ENCODE measurements at places on chromosomes 5 and 9.

GRCh38 chr5:15737036-15737821 is 237.2 kb downstream of the FBXL7 start:
- DNase-seq, result no peak

DNA sequence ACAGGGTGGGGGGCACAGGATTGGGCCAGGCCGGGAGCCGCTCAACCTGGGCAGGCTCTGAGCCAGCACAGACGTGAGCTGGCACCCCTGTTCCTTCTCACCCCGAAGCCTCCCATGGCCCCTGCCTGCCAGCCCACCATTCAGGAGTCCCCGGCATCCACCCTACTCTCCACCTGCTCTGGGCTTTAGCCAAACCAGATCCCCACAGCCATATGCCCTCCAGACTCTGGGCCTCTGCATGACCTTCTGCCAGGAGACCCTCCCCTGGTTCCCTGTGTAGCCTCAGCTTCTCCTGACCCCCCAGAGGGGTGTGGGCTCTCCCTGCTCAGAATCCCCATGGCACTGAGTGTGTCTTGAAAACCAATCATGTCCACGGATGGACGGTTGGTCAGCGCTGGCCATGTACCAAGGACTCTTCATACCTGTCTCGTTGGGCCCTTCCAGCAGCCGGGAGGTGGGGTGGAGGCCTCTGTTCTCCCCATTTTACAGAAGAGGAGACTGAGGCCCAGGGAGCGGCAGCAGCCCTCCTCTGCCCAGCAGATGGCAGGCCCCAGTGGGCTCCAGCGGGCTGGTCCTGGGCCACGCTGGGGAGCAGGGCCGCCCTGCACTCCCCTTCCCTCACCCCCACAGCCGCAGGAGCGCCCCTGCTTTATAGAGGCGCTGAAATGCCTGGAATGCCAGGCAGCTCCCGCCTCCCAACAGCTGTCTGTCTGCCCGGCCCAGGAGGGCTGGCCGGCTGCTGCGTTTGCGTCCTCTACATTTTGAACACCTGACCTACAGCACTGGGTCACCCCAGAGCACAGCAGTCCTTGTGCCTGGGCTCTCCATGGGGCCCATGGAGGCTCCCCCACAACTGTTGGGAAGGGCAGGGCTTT is 3.5 kb upstream of the MYMK start:
- no peak for DNase-seq

DNA sequence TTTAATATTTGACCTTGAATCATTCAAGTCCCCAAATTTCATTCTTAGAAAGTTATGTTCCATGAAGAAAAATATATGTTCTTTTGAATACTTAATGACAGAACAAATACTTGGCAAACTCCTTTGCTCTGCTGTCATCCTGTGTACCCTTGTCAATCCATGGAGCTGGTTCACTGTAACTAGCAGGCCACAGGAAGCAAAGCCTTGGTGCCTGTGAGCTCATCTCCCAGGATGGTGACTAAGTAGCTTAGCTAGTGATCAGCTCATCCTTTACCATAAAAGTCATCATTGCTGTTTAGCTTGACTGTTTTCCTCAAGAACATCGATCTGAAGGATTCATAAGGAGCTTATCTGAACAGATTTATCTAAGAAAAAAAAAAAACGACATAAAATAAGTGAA is 65.4 kb downstream of the WDR41 start:
- DNase-seq, result no peak

GRCh38 chr9:76987594-76988200 is 31.8 kb upstream of the FOXB2 start:
- peak; percentile 7 for DNase-seq

- no peak for DNase-seq
These were observed 76.8 kb downstream of the TTLL11 start for GRCh38 chr9:122016309-122016708.

GRCh38 chr9:133478851-133479711 is at the start of gene SLC2A6:
Gene SLC2A6, minus strand, starts transcription at chr9:133479099. Its CDS starts 40 bp downstream, at chr9:133479059.
- DNase-seq, result no peak

- no peak for DNase-seq
These were observed 199.6 kb upstream of the DAB2 start for GRCh38 chr5:39624268-39624886.

GRCh38 chr9:137459601-137460362 is 648 bp upstream of the NSMF start:
- no peak for DNase-seq

GRCh38 chr5:166369346-166369745 is 1922.1 kb upstream of the WWC1 start:
- DNase-seq, result no peak

DNA sequence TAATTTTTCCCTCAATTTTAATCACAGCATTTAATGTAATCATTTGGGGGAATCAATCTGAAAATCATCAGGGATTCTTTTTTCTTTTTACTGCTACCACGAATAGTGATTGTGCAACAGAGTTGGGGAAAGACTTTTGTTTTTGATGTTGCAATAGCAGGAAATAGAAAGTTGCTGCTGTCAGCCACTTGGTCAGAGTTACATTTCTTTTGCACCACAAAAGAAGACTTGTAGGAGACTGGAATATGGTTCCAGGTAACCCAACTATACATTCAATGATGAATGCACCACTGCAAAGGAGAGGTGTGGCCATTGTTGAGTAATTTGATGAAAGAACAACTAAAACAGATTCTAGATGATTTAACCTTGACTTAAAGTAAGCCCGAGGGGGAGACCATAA is 46.3 kb upstream of the PALM2AKAP2 start:
- no peak for DNase-seq

- DNase-seq, result no peak
These were observed 2.8 kb downstream of the CMBL start for GRCh38 chr5:10304932-10305331.

- peak; percentile 51 for DNase-seq
These were observed 43.8 kb downstream of the PRRC1 start for GRCh38 chr5:127561254-127561653.

DNA sequence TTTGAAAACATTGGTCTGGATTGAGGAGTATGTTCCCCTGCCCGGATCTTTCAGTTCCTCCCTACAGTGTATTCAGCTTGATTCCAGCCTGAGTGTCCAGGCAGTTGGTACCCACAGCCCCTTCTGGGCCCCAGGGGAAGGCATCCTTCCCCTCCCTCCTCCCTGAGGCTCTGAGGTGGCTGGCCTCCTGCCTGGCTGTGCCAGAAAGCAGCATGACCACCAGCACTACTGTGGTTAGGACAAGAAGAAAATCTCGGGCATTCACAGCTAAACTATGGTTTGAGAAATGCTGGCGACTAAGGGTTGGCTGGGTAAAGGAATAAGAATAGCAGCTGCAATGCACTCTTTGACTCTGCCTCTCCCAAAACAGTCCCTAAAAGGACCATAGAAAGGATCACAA is 84.6 kb upstream of the LIFR start:
- DNase-seq, result no peak

DNA sequence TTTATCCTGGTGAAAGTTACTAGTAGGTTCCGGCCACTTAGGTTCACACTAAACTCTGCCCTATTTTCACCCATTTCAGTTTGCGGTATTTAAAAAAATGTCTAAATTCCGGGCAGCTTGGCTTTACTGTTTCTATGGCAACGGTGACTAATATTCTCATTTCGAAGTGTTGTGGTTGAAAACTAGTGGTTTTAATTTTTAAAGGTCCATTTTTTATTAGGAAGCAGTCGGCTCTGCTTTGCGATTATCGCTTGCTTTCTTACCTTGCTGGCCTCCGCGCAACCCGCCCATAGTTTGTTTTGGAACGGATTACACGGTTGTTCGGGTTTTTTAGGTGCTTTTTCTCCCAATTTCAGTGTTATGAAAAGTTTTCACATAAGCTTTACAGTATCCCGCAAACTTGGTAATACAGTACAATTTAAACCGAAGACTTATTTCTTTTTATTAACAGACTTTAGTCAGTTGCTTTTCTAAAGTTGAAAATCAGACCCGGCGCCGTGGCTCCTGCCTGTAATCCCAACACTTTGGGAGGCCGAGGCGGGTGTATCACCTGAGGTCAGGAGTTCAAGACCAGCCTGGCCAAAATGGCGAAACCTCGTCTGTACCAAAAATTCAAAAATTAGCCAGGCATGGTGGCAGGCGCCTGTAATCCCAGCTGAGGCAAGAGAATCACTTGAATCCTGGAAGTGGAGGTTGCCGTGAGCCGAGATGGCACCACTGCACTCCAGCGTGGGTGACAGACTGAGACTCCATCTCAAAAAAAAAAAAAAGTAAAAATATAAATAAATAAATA is 1.6 kb downstream of the KDM4C start:
- DNase-seq, result no peak

DNA sequence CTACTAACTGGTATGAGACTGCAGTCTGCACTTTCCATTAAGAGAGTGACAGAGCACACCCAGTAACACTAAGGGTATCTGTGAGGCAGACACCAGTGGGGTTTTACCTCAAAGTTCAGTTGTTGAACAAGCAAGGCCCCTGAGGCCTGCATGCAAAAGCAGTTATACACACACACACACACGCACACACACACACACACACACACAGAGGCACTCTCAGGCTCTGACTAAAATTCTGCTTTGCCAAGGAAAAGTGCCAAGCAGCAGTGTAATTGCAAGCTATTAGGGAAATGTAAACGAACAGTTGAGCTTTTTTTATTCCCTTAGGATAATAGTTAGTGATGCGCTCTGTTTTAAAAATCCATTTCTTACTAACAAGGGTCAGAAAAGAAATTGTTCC is 377.1 kb downstream of the SPOCK1 start:
- DNase-seq, result no peak

- no peak for DNase-seq
These were observed 580.8 kb downstream of the BNC2 start for GRCh38 chr9:16289639-16290038.

DNA sequence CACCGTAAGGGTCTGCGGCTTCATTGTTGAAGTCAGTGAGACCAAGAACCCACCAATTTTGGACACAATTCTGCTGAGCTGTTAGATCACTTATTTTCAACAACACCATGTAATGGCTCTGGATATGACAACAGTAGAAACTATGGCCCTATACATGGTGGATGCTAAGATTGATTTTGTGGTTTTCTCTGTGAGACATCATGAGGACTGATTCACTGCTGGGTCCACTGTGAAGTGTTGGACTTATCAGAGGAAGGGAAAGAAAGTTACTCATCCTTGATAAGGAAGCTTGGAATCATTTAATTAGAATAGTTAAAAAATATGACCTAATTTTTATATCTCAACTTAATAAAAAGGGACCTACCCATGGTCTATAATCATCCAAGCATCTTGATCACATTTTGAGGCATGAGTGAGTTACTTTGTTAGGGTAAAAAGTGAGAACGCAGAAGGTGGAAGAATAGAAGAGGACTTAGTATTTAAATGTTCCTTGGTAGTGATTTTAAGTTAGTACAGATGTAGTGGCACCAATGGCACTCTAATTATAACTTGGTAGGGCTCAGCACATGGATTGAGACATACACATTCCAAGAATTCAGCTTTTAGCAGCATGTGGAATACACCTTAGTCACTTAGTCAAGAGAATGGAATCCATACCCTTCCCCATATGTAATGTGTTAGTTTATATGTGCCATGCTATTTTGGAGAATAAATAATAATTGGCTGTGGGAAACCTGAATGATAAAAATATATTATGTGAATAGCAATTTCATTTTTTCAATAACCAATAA is 123.5 kb upstream of the CD180 start:
- DNase-seq, result no peak

DNA sequence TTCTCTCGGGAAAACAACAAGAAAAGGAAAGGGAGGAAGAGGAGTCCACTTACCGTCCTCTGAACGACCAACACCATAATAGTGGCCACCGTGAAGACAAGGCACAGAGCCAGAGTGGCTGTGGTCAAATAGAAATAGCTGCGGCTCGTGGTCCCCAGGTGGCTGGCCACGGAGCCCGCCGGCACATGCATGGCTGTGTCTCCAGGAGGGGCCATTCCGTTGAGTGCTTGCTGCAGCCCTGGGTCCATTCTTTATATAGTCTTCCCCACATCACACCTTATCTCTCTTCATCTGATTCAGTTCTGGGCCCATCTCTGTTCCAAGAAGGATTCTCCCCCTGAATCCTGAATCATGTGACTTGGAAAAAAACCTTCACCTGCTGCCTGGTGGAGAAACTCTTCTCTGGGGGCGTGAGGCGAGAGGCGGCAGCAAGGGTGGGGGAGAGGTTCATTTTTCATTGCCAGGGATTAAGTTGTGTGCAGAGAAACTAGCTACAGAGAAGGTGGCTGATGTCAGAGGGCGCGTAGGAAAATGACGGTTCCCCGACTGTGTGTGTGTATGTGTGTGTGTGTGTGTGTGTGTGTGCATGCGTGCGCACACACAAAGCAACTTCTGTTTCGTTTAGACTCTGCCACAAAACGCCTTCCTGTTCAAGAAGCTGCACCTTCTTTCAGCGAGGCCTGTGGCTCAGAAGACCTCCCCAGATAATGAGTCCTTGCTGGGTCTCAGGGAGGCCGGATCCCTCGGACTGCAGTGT is at the start of gene TNFSF8:
TNFSF8 (minus strand) TSS at position 536 of the 757 bp plus-strand sequence; CDS start at position 248, 288 bp downstream.
- DNase-seq, result no peak

GRCh38 chr9:7536310-7536939 is 263.2 kb downstream of the DMAC1 start:
- no peak for DNase-seq

DNA sequence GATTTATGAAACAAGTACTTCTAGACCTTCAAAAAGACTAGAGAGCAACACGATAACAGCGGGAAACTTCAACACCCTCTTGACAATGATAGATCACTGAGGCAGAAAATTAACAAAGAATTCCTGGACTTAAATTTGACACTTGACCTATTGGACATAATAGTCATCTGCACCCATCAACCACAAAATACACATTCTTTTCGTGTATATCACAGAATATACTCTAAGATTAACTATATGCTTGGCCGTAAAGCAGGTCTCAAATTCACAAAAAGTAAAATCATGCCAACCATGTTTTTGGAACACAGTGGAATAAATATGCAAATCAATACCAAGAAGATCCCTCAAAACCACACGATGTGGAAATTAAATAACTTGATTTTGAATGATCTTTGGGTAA is 559.4 kb downstream of the DNAH5 start:
- no peak for DNase-seq

- no peak for DNase-seq
These were observed 57.1 kb upstream of the NMUR2 start for GRCh38 chr5:152462021-152462721.

GRCh38 chr5:158198636-158199035 is 339.7 kb upstream of the CLINT1 start:
- no peak for DNase-seq

DNA sequence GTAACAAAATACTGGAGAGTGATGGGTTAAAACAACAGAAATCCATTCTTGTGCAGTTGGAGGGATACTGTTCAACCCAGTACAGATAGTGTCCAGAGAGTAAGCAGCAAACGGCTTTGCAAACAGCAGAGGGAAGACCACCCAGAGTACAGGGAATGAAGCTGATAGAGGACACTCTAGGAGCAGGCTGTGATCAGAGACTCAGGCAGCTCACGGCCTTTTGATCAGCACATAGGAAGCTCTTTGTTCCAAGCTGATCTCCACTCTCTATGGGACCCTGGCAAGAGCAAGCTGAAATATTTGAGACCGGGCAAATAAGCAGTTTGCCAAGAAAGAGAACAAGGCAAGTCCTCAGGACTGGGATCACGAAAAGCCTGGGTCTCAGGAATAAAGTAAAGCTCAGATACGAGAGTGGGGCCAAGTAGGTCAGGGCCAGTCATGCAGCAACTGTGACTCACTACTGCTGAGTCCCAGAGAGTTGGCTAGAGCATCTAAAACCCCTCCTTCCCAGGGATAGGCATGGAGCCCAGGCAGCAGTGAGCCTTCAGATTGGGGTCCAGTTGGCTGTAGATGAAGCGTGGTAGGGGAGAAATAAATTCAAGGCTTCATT is 52.4 kb downstream of the MELK start:
- peak; percentile 10 for DNase-seq
